H9 (cell line): ENCODE measurements at places on chromosomes 4 and X. TPM values are rescaled to one million over a fixed set of nuclear protein-coding genes. Genes with fewer than 3 reads are reported as not detected.

The SCRG1 gene
- not detected in 2 replicates for total RNA-seq

DNA sequence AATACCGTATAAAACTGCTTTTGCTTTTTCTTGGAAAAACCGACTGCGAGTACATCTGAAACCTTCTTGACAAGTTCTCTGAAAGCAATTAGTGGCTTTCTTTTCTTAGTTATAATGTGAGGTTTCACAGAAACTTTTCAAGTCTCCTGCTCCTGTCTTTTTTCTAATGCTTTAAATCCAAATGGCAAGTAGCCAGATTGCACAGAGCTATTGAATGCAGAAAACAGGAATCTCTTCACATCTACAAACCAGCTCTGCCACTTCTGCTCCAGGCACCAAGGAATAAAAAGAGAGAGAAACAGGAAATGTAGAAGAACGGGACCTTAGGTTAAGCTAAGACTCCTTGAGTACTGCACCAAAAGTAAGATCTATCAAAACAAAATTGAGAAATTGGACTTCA lies 267.3 kb upstream of the TET2 start:
- no peak for DNase-seq
- no peaks in the 10 kb centered on the region; the same call in 1 of the 2 replicates for H3K4me1 ChIP-seq

GRCh38 chrX:100913111-100913510 lies 15.6 kb downstream of the XKRX start:
- H3K27ac ChIP-seq: no peak overlapping the region
- no peaks in the 10 kb centered on the region for H3K4me1 ChIP-seq
- H3K4me3 ChIP-seq: no peak overlapping the region
- no peak for DNase-seq

- peaks cover 4% of the 10 kb centered on the region for H3K36me3 ChIP-seq
- H3K27ac ChIP-seq: no peak overlapping the region
- DNase-seq: no peak
- H3K4me3 ChIP-seq: no peak overlapping the region
Measured at GRCh38 chrX:78199851-78200250, 60.4 kb upstream of the TAF9B start.

DNA sequence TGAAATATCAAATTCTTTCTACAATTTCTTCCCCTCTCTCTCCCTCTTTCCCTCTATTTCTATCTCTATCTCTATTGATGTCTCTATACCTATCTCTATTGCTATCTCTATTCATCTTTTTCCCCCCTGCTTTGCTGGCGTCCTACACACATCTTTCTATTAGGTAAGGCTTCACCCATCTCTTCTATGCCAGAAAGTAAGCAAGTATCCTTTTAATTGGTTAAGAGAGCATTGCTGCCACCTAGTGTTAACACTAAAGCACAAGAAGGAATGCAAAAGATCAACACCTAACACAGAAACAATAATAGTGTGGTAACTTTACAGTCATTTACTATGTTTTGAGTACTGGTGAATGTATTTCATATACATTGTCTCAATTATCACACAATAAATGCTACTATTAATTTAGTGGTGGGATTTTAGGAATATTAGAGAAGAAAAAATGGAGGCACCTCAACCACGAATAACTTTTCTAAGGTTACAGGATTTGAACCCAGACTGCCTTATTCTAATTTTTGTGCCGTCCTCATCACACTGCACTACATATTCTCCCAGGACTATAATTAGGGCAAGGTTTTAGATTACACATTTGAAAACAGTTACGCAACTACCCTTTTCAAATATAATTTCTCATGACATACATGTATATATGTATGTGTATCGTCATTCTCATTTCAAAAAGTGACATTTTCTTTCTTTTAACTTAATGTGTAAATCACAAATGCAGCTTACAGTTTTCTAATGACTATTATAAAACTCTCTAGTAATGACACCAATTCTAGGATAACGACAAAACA lies 3.7 kb upstream of the C4orf36 start:
- DNase-seq: no peak
- H3K27me3 ChIP-seq: no peaks in the 10 kb centered on the region
- no peak overlapping the region for H3K27ac ChIP-seq
- H3K36me3 ChIP-seq: no peaks in the 10 kb centered on the region
- no peak overlapping the region for H3K4me3 ChIP-seq

DNA sequence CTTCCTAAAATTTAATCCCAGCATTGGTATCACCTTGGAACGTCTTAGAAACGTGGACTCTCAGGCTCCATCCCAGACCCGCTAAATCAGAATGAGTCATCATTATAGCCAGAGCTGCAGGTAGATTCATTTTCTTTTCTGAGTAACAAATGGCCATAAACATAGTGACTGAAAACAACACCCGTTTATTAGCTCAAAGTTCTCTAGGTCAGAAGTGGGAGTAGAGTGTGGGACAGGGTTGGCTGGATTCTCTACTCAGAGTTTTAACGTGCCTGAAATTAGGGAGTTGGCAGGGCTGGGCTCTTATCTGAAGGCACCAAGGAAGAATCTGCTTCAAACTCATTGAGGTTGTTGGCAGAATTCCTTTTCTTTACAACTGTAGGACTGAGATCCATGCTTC lies 101.8 kb upstream of the C1QTNF7 start:
- H3K4me3 ChIP-seq: no peak overlapping the region
- DNase-seq: no peak
- H3K27me3 ChIP-seq: no peaks in the 10 kb centered on the region
- H3K27ac ChIP-seq: no peak overlapping the region
- H3K36me3 ChIP-seq: no peaks in the 10 kb centered on the region

DNA sequence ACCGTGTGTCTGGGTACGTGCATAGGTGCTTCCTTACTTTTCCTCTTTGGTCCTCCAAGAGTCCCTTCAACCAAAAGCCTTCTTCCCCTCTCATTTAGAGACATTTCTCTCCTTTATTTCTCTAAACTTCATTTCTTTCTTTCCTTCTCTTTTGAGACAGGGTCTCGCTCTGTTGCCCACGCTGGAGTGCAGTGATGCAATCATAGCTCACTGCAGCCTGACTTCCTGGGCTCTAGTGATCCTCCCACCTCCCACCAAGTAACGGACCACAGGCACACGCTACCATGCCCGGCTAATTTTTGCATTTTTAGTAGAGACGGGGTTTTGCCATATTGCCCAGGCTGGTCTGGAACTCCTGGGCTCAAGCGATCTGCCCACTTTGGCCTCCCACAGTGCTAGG lies 42.2 kb downstream of the ACOX3 start:
- H3K36me3 ChIP-seq: peaks cover 8% of the 10 kb centered on the region; the same call in 2 of the 3 replicates
- no peak overlapping the region for H3K27ac ChIP-seq
- H3K27me3 ChIP-seq: no peaks in the 10 kb centered on the region
- no peak overlapping the region for H3K4me3 ChIP-seq
- DNase-seq: no peak

- no peaks in the 10 kb centered on the region for H3K4me1 ChIP-seq
- DNase-seq: no peak
- H3K4me3 ChIP-seq: no peak overlapping the region
- H3K27ac ChIP-seq: no peak overlapping the region
- no peaks in the 10 kb centered on the region for H3K27me3 ChIP-seq
- no peaks in the 10 kb centered on the region for H3K36me3 ChIP-seq
Measured at GRCh38 chr4:135267148-135267865, 1065.7 kb upstream of the PABPC4L start.

DNA sequence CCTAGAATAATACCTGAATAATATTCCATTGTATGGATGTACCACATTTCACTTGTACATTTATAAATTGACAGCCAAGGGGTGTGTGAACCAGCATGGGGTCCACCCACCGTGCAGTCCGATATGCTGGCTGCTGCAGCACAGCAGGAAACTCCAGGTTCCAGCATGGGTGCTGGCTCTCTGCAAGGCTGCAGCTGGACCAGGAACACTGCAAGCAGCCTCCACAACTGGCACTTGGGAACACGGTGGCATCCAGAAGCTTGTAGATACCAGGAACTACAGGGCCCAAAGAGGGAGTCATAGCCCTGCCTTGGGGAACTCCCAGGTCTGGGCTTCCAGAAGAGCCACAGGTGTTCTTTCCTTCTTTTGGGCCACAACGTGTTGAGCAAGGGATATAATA lies 91.2 kb downstream of the NXF2 start:
- H3K4me1 ChIP-seq: no peaks in the 10 kb centered on the region
- H3K27me3 ChIP-seq: no peaks in the 10 kb centered on the region
- H3K4me3 ChIP-seq: no peak overlapping the region
- no peak overlapping the region for H3K27ac ChIP-seq

DNA sequence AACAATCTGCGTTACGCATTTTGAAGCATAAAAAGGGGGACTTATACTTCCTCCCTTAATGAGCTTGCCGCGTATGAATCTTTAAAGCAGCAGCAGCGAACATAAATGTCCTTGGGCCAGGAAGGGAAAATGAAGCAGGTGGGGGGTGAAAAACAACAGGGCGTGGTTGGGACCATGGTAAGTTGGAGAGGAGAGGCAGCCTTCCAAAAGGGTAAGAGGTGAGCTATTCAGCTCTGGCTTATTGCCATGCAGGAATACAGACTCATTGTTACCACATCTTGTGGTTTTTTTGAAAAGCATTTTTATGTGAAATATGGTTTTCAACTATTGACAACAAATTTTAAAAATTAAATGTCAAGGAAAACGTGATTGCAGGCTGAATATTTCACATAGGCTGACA lies 710.7 kb upstream of the FAM241A start:
- H3K4me1 ChIP-seq: no peaks in the 10 kb centered on the region
- no peak overlapping the region for H3K27ac ChIP-seq
- H3K4me3 ChIP-seq: no peak overlapping the region
- DNase-seq: no peak
- H3K36me3 ChIP-seq: no peaks in the 10 kb centered on the region
